ENCODE measurements at places on chromosomes 13 and 19.

GRCh38 chr19:52648336-52649016 lies 10.3 kb upstream of the ZNF83 start:
- H3K4me3 ChIP-seq, result no peak overlapping the region
- peaks cover 2% of the 10 kb centered on the region for H3K36me3 ChIP-seq
- H3K27me3 ChIP-seq, result no peaks in the 10 kb centered on the region
- H3K27ac ChIP-seq, result no peak overlapping the region
- no peak for DNase-seq

DNA sequence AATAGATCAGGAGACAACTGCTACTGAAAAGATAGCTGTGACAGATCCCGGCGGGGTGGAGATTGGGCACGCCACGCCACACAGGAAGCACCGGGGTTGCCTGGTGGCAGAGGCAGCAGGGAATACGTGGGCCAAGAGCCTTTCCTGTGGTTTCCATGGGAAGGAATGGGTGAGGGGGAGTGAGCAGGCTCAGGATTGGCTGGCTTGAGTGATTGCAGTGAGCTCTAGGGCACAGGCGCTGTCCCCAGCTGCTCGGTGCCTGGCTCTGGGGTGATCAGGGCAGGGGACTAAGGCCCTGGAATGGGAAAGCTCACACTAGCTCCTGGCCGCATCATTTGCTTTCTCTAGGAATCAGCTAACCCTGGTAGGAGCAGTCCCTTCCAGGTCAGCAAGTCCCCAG lies 166.1 kb downstream of the USP12 start:
- H3K27me3 ChIP-seq, result no peaks in the 10 kb centered on the region
- no peak overlapping the region for H3K4me3 ChIP-seq
- H3K4me1 ChIP-seq, result no peaks in the 10 kb centered on the region
- peak; percentile 41 for DNase-seq
- no peak overlapping the region for H3K27ac ChIP-seq

DNA sequence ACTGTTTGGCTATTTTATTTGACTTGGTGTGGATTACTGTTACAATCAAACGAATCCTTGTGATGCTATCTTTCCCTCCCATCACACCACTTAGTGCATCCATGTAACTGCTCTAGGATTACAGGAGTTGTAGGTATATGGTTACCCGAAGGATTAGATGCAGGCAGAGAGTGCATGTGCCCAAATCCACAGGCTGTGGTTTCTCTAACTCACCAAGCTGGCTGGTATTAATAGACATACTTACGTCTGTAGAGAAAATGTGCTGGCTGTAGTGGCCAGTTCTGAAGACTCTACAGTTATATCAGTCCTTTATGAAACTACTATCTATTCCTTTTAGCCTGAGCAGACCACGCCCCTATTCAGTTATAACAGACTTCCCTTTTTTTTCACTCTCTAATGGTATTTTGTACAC lies 1.1 kb upstream of the HMGB1 start:
- no peaks in the 10 kb centered on the region for H3K27me3 ChIP-seq
- no peak overlapping the region for H3K4me3 ChIP-seq

DNA sequence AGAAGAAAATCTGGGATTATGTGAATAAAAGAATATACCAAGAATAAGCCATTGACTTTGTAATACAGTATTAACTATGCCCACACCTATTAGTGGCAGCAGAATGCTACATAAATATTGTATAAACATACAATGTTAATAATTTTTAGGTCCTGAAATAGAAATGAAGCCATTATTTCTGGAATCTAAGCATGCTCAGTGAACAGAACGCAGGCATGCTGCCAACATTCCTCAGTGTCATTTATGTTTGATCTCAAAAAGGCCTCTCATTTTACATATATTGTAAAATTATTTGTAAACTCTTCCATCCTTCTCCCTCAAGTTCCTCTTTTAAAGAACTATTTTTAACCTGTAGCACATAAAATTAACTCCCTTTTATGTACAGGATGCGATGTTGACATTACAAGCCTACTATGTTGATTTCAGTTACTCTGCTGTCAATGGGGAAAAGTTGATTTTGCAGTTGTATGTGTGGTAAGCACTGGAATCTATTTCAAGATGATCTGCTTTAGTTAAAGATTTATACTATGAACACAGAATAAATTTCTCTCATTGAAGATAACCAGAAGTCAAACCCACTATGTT lies 118.8 kb downstream of the VWA8 start:
- H3K27ac ChIP-seq, result no peak overlapping the region
- DNase-seq, result no peak
- peaks cover 10% of the 10 kb centered on the region for H3K4me1 ChIP-seq
- no peaks in the 10 kb centered on the region for H3K36me3 ChIP-seq
- no peak overlapping the region for H3K4me3 ChIP-seq

GRCh38 chr13:111093634-111094033 lies 21.5 kb upstream of the ARHGEF7 start:
- no peak overlapping the region for H3K4me3 ChIP-seq
- no peaks in the 10 kb centered on the region for H3K4me1 ChIP-seq
- H3K27ac ChIP-seq, result no peak overlapping the region
- no peaks in the 10 kb centered on the region for H3K36me3 ChIP-seq
- no peaks in the 10 kb centered on the region for H3K27me3 ChIP-seq

- DNase-seq, result no peak
- H3K4me1 ChIP-seq, result no peaks in the 10 kb centered on the region
- H3K27ac ChIP-seq, result no peak overlapping the region
- no peaks in the 10 kb centered on the region for H3K27me3 ChIP-seq
These were observed 6.5 kb upstream of the ZNF708 start for GRCh38 chr19:21335721-21336120.

- no peak for DNase-seq
- H3K27me3 ChIP-seq, result no peaks in the 10 kb centered on the region
- no peaks in the 10 kb centered on the region for H3K36me3 ChIP-seq
- H3K4me3 ChIP-seq, result no peak overlapping the region
- no peaks in the 10 kb centered on the region for H3K4me1 ChIP-seq
These were observed 61.6 kb upstream of the PCDH17 start for GRCh38 chr13:57569986-57570385.

DNA sequence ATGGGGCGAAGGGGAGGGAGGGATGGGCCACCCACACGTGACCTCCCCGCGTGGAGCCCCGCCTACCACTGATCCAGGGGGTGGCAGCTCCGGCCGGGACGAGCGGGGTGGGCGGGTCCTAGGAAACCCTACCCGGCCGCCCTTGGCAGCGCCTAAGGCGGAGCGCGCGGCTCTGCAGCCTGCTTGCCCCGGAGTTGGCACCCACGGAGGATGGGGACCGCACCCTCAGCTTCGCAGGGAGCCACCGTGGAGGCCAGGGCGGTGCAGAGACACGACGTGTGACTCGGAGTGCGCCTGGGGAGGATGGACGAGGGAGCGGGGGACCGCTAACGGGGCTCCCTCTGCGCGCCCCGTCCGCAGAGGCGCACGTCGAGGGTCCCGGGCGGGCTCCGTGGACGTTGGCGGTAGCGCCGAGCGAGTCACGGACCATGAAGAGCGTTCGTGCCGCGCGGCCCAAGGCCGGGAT lies at the start of gene RGS9BP:
Gene RGS9BP (plus strand): TSS at position 129 of the 466 bp plus-strand sequence. CDS start 416 bp downstream, outside the sequence.
- H3K4me1 ChIP-seq, result peaks cover 3% of the 10 kb centered on the region
- H3K36me3 ChIP-seq, result no peaks in the 10 kb centered on the region
- peak within 1 kb of the TSS; percentile 98 for H3K4me3 ChIP-seq
- H3K27ac ChIP-seq, result no peak within 1 kb of the TSS
- DNase-seq, result peak; percentile 68

DNA sequence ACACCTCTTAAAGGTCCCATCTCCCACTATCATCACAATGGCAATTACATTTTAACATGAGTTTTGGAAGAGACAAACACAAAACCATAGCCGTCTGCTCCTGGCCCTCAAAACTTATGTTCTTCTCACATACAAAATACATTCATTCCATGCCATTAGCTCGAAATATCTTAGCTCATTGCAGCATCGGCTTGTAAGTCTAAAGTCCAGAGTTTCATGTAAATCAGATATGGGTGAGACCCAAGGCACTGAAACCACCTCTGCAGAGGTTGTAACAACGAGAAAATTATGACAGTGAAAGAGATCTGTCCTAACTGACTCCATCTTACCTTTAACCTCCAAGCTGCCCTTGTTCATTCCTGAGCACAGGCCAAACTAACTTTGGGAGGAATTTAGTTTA lies 635.0 kb upstream of the SPRY2 start:
- H3K4me3 ChIP-seq, result no peak overlapping the region
- no peaks in the 10 kb centered on the region for H3K36me3 ChIP-seq
- no peaks in the 10 kb centered on the region for H3K4me1 ChIP-seq
- H3K27me3 ChIP-seq, result no peaks in the 10 kb centered on the region
- no peak for DNase-seq
- H3K27ac ChIP-seq, result no peak overlapping the region

GRCh38 chr19:55691561-55692481 lies 16.8 kb downstream of the EPN1 start:
- H3K27ac ChIP-seq, result no peak overlapping the region
- H3K27me3 ChIP-seq, result no peaks in the 10 kb centered on the region
- no peak overlapping the region for H3K4me3 ChIP-seq
- H3K4me1 ChIP-seq, result no peaks in the 10 kb centered on the region

- no peak for DNase-seq
- no peaks in the 10 kb centered on the region for H3K27me3 ChIP-seq
- no peaks in the 10 kb centered on the region for H3K4me1 ChIP-seq
These were observed at the start of gene LRRC4B for GRCh38 chr19:50567882-50568727. TSS of gene LRRC4B (minus strand) at chr19:50568435. CDS start at chr19:50548838, 19,597 bp downstream.

GRCh38 chr19:56400485-56400884 lies 3.6 kb upstream of the ZNF583 start:
- H3K27me3 ChIP-seq, result no peaks in the 10 kb centered on the region
- H3K4me1 ChIP-seq, result no peaks in the 10 kb centered on the region
- H3K27ac ChIP-seq, result no peak overlapping the region

GRCh38 chr13:29936051-29936813 lies 85.8 kb upstream of the UBL3 start:
- no peak overlapping the region for H3K4me3 ChIP-seq
- no peaks in the 10 kb centered on the region for H3K36me3 ChIP-seq
- no peaks in the 10 kb centered on the region for H3K4me1 ChIP-seq
- H3K27ac ChIP-seq, result no peak overlapping the region

DNA sequence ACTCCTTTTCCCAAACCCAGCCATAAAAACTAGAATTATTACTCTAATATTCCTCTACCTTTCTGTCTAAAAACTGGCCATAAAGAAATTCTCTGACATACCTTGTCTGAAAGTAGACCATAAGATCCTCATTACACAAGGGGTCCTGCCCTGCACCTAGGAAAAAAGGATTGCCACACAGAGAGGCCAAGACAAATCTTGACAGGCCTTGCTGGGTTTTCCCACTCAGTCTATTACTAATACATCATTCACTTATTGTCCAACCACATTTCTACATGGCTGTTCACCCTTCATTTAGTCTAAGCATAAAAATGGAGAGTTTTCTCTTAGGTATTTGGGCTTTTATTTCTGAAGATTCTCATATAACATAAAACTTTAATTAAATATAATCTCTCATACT lies 319.8 kb downstream of the PCDH20 start:
- H3K27ac ChIP-seq, result no peak overlapping the region
- H3K27me3 ChIP-seq, result no peaks in the 10 kb centered on the region
- H3K36me3 ChIP-seq, result no peaks in the 10 kb centered on the region
- no peak for DNase-seq
- no peaks in the 10 kb centered on the region for H3K4me1 ChIP-seq

GRCh38 chr13:111630406-111630805 lies 310.0 kb downstream of the TEX29 start:
- no peaks in the 10 kb centered on the region for H3K36me3 ChIP-seq
- H3K27ac ChIP-seq, result no peak overlapping the region
- H3K27me3 ChIP-seq, result no peaks in the 10 kb centered on the region
- no peaks in the 10 kb centered on the region for H3K4me1 ChIP-seq
- DNase-seq, result no peak

DNA sequence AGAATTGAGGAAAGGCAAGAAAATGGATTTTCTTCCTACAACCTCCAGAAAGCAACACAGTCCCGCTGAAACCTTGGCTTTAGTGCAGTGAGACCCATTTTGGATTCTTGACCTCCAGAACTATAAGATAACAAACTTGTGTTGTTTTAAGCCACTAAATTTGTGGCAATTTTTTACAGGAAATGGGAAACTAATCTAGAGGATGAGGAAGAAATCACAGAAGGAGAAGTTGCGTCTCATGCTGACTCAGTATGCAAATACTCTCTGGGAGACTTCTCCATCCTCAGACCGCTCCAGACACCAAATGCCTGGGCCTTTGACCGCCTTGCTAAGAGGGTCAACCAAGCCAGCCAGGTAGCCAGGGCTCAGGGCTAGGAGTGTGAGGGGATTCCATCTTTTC lies 13.1 kb upstream of the CEACAM16 start:
- H3K27me3 ChIP-seq, result no peaks in the 10 kb centered on the region
- H3K27ac ChIP-seq, result no peak overlapping the region
- H3K4me3 ChIP-seq, result no peak overlapping the region
- no peaks in the 10 kb centered on the region for H3K4me1 ChIP-seq
- DNase-seq, result peak; percentile 16
- no peaks in the 10 kb centered on the region for H3K36me3 ChIP-seq

DNA sequence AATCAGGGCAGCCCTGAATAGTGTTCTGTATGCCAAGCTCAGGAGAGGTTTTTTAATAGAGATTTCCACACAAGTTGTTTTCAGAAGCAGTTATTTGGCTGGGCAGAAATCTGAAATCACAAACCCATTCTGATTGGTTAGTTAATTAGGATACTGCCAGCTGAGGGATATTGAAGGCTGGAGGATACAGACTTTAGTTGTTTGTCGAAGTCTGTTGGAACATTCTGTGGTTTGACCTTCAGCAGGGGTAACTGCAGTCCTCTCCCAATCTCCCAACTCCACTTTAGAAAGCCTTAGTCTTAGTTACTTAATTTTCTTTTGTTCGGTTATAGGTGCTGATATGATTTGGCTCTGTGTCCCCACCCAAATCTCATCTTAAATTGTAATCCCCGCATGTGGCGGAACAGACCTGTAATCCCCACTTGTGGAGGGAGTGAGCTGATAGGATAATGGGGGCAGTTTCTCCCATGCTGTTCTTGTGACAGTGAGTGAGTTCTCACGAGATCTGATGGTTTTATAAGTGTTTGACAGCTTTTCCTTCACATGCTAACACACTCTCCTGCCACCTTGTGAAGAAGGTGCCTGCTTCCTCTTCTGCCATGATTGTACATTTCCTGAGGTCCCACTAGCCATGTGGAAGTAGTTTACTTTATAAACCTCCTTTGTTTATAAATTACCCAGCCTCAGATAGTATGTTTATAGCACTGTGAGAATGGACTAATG lies 169.2 kb downstream of the GPC5 start:
- H3K36me3 ChIP-seq, result no peaks in the 10 kb centered on the region
- H3K4me1 ChIP-seq, result no peaks in the 10 kb centered on the region
- H3K27me3 ChIP-seq, result no peaks in the 10 kb centered on the region
- no peak overlapping the region for H3K4me3 ChIP-seq
- DNase-seq, result no peak
- H3K27ac ChIP-seq, result no peak overlapping the region

- peak overlapping the region; percentile 73 for H3K4me3 ChIP-seq
- peak overlapping the region; percentile 87 for H3K27ac ChIP-seq
- H3K36me3 ChIP-seq, result no peaks in the 10 kb centered on the region
- H3K27me3 ChIP-seq, result no peaks in the 10 kb centered on the region
These were observed 628 bp downstream of the MRPL34 start for GRCh38 chr19:17306285-17306714.

GRCh38 chr19:1745589-1746031 lies 7.7 kb upstream of the ONECUT3 start:
- H3K4me1 ChIP-seq, result peaks cover 20% of the 10 kb centered on the region
- H3K36me3 ChIP-seq, result no peaks in the 10 kb centered on the region
- DNase-seq, result no peak
- H3K27ac ChIP-seq, result no peak overlapping the region
